Left renal cortex interstitium (tissue), 4 donors: ENCODE measurements at places on chromosomes 6 and 20.

DNA sequence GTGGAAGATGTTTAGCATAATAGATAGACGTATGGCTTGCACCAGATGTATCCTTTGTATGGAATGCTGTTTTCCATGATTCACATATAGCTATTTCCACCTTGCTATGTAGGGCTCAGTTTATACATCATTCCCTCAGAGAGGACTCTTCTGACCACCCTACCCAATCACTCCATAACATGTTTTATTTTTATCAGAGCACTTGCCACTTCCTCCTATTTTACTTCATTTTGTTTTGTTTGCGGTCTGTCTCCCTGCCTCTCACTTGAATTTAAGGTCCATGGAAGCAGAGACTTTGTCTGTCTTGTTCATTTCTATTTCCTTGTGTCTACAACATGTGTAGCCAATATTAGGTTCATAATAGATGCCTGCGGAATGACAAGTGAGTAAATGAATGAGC lies 266.9 kb upstream of the CITED2 start:
- no peak for DNase-seq

GRCh38 chr6:111950661-111951496 lies 77.6 kb upstream of the FYN start:
- no peak for DNase-seq

DNA sequence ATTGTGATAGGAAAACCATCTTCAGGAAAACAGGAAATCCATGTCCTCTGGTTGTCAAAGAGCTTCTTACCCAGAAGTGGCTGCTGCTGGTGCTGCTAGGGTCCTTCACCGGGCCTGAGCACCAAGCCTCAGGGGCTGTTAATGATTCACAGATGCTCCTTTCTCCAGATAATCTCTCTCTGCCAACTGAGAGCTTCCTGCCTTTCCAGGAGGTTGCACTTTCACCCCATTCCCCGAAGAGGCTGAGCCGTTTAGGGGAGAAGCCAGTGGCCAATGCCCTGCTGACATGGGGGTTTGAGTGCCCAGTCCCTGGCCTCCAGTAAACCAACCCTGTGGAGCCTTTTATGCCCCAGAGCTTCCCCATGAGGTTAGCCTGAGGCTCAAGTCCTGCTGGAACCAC lies 122.4 kb downstream of the CBLN4 start:
- no peak for DNase-seq

DNA sequence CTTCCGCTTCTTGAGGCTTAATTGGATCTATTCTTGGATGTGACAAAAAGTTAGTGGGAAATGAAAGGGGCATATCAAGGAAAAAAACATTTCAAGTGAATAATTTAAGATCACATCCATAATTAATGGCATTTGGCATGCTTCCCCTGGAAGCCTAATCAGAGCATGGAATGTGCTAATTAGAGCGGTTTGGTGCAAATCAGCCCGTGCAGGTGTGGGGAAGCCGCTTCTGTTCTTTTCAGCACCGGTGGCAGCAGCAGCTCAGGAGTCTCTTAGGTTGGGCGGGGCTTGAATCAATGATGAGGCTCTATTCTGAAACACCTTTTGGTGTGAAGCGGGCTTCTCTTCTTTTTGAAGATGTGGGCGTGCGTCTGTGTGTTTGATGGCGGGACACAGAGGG lies 301.2 kb downstream of the LRFN2 start:
- DNase-seq = no peak

GRCh38 chr20:36043892-36044515 lies 75.6 kb downstream of the CNBD2 start:
- no peak for DNase-seq
